ENCODE measurements at places on chromosomes 6 and 20.

DNA sequence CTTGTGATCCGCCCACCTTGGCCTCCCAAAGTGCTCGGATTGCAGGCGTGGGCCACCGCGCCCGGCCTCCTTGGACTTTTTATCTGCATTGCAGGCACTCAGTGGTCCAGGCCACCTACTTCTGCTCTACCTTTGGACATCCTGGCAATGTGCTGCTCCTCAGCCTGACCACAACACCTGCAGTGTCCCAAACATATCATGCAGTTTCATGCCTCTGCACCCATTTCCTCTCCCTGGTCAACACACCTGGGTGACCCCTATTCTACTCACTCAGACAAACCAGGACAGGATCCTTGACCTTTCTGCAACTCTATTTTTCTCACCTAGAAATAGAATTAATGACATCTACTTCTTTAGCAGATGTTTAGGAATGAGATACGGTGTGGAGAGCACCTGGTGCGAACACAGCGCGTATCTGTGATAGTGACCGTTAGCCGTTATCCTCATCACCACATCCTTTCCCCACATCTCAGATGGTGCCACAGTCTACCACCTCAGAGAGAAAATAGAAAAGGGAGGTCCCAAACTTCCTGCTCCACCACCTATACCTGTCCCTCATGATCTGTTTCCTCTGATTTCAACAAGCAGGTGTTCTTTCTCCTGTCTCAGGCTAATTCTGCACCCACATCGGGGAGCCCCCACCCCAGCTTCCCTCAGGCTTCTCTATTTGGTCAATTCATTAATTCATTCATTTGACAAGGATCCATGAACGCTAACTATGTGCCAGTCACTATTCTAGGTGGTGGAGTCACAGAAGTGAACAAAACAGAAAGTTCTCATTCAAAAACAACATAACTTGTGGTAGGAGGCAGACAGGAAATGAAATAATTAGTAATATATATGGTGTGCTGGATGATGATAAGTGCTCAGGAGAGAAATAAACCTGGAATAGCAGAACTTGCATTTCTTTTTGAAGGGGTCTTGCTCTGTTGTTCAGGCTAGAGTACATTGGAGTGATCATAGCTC lies 4.3 kb upstream of the BTN3A2 start:
- H3K27me3 ChIP-seq, result no peaks in the 10 kb centered on the region
- no peak for DNase-seq
- no peaks in the 10 kb centered on the region for H3K36me3 ChIP-seq
- peaks cover 12% of the 10 kb centered on the region for H3K4me1 ChIP-seq
- no peak overlapping the region for H3K4me3 ChIP-seq
- no peak overlapping the region for H3K27ac ChIP-seq

GRCh38 chr20:17443131-17443858 lies 87.9 kb downstream of the BFSP1 start:
- no peaks in the 10 kb centered on the region for H3K4me1 ChIP-seq
- no peak overlapping the region for H3K4me3 ChIP-seq
- no peak for DNase-seq
- no peak overlapping the region for H3K27ac ChIP-seq

DNA sequence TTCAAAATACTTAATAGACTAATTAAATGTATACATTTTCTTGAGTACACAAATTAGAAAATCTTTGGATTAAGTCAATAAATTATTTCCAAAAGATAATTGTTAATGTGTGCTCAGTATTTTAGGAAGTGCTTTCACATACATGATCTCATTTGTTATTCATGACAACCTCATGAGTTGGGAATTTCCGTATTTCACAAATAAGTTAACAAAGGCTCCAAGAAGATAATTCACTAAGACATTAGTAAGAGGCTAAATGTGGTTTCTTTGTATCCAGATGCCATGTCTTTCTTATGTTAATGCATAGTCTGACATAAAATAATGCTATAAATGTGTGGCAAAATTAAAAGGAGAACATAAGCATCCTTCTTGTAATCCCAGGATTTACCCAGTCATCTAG lies 79.5 kb upstream of the TCF21 start:
- H3K27ac ChIP-seq, result no peak overlapping the region
- H3K27me3 ChIP-seq, result no peaks in the 10 kb centered on the region
- no peaks in the 10 kb centered on the region for H3K4me1 ChIP-seq

DNA sequence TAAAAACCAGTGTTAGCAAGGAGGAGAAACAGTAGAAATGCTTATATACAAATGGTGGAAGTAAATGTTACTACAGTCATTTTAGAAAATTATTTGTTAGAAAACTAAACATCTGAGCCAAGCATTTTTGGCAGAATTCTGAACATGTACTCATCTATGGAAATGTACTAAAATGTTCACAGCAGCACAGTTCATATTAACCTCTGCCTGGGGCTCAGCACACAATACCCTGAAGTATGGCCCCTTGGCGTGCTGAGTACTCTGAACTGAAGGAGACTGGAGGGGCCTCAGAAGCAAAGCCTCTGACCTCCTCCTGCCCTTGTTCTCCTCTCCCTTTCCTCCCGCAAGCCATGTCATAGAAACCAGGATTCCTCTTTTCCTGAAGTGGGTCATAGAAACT lies 66.2 kb upstream of the RALGAPA2 start:
- no peak overlapping the region for H3K4me3 ChIP-seq
- H3K27me3 ChIP-seq, result no peaks in the 10 kb centered on the region
- no peak overlapping the region for H3K27ac ChIP-seq
- no peak for DNase-seq
- no peaks in the 10 kb centered on the region for H3K4me1 ChIP-seq

- DNase-seq, result no peak
- peaks cover 18% of the 10 kb centered on the region for H3K36me3 ChIP-seq
Observed at GRCh38 chr20:49656304-49656703, 57.4 kb downstream of the B4GALT5 start.

DNA sequence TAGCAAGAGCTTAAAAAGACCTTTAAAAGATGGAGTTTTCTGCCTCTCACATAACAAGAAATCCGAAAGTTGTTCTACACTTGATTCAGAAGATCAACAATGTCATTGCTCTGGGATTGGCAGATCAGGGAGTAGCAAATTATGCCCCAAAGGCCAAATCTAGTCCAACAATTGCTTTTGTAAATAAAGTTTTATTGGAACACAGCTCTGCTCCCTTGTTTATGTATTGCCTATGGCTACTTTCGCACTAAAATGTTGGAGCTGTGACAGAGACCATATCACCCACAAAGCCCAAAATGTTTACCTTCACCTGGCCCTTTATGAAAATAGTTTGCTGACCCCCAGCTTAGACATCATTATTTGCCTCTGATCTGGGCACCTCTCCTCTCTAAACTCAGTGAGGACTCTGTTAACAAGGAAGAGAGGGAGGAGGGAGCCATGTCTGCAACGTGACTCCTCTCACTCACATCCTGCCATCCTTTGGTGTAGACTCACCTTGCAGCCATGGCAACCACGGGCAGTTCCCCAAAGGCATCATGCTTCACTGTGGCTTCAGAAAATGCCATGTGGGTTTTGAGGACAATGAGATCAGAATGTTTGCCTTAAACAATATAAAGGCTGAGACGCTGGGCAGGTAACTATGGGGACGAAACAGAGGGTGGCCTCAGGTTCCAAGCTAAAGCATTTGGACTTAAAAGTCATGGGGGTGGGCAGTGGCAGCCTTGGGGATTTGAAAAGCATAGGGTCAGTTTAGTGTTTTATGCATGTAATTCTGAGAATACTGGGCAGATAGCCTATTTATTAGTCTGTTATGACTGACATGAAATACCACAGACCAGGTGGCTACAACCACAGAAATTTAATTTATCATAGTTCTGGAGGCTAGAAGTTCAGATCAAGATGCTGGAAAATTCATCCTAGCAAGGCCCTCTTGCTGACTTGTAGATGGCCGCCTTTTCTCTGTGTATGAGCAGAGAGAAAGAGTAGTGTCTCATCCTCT lies 149.7 kb upstream of the TNFAIP3 start:
- peaks cover 15% of the 10 kb centered on the region for H3K4me1 ChIP-seq
- DNase-seq, result peak; percentile 80
- H3K36me3 ChIP-seq, result no peaks in the 10 kb centered on the region

DNA sequence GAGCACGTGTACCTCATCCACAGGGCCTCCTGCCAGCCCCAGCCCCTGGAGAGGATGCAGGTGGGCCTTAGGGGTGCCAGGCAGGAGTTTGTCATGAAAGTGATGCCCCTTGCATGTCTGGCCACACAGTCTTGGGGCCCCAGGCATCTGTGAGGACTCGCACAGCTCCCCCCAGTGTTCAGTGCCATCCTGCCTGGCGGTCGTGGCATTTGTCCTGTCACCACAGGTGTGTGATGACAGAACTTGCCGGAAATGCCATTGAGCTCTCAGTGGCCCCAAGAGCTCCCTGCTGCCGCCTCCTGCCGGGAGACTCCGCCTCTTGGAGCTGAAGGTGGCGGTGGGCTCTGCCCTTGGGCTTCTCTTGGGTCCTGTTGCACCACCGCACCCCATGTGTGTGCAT lies 30.6 kb upstream of the ADRM1 start:
- H3K27ac ChIP-seq, result no peak overlapping the region
- no peaks in the 10 kb centered on the region for H3K27me3 ChIP-seq
- H3K36me3 ChIP-seq, result no peaks in the 10 kb centered on the region
- H3K4me3 ChIP-seq, result no peak overlapping the region
- peaks cover 5% of the 10 kb centered on the region for H3K4me1 ChIP-seq

Measured in keratinocyte (primary cell).